ENCODE measurements at places on chromosomes 13 and 19.

- DNase-seq = no peak
These were observed 1606.3 kb upstream of the MIR17HG start for GRCh38 chr13:89740994-89741685.

- no peak for DNase-seq
These were observed 168.2 kb downstream of the TEX29 start for GRCh38 chr13:111488486-111489132.

- DNase-seq = no peak
These were observed 933.4 kb downstream of the SLITRK6 start for GRCh38 chr13:84865783-84866221.

DNA sequence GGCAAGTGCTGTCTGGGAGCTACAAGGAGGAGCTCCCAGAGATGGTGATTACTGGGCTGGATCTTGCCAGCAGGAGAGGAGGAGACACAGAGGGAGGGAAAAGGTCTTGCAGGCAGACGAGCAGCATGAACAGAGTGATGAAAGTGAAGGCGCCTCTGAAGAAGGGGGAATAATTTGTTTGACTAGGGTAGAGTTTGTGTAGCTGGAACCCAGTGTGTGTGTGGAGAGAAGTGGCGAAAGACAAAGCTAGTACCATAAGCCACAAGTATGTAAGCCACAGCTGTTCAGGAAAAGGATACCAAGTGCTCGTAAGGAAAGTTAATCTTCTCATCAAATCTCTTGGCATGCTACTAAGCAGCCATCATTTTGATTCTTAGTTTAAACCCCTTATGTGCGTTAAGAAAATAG, 5.4 kb downstream of the FLT1 start:
- no peak for DNase-seq

- DNase-seq = no peak
These were observed 94.6 kb downstream of the EFNB2 start for GRCh38 chr13:106440866-106441265.

- DNase-seq = no peak
These were observed 12.9 kb downstream of the CHAF1A start for GRCh38 chr19:4415352-4415751.

Data from HCT116 (cell line).